ENCODE measurements at places on chromosomes 7 and 10.

GRCh38 chr10:70335246-70335613 lies 47.2 kb downstream of the LRRC20 start:
- DNase-seq, result no peak
- no peak overlapping the region for H3K27ac ChIP-seq
- H3K27me3 ChIP-seq, result no peaks in the 10 kb centered on the region
- H3K36me3 ChIP-seq, result peaks cover 34% of the 10 kb centered on the region

- peaks cover 10% of the 10 kb centered on the region for H3K4me1 ChIP-seq
- peaks cover 4% of the 10 kb centered on the region for H3K27me3 ChIP-seq
- no peak overlapping the region for H3K4me3 ChIP-seq
- H3K27ac ChIP-seq, result peak overlapping the region; percentile 1
Observed at GRCh38 chr10:43255634-43256431, 11.0 kb downstream of the RASGEF1A start.

DNA sequence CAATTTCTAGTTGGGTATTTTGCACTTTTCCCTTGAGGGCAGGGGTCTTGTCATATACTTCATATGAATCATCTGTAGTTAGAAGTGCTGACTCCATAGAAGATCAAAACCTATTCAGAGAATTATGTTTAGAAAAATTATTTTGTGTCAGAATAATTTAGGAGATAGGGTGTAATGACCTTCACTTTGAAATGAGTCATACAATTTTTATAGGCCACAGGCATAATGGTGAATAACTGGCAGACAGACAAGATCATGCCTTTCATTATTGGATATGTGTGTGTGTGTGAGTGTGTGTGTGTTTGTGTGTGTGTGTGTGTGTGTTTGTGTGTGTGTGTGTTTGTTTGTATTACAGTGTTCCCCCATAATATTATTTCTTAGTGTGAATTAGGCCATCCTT lies 523.0 kb downstream of the ANKRD7 start:
- H3K36me3 ChIP-seq, result no peaks in the 10 kb centered on the region
- H3K4me1 ChIP-seq, result no peaks in the 10 kb centered on the region
- no peak for DNase-seq
- no peak overlapping the region for H3K27ac ChIP-seq

DNA sequence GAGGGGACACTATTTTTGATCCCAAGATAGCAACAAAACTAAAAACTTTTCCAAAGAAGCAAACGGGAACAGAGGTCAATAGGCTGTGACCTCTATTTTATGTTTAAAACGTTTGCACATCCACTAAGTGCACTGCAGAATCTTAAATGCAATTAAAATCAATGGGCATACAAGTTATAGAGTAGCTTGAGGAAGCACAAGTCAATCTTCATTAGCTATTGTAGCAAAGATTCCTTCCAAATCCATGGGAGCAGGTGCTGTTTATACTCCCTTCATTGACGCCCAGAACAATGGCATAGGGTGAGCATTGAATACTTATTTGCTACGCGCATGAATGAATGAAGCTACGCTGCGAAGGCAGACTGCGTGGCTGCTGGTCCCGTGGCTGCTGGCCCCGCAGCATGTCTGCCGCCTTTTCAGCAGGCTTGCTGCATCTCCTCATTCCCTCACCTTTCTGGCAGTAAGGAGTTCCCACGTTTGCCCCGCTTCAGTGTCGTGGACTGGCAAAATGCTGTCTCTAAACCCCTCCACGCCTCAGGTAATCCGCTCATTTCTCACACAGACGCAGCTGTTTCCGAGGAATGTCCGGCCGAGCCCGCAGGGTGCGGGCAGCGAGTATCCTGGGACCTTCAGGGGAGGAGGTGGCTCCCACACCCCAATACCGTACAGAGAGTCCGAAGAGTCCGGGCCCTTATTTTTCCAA lies 754 bp upstream of the PHYHIPL start:
- no peaks in the 10 kb centered on the region for H3K36me3 ChIP-seq
- H3K4me1 ChIP-seq, result peaks cover 5% of the 10 kb centered on the region
- no peak overlapping the region for H3K27ac ChIP-seq
- DNase-seq, result peak; percentile 24
- H3K27me3 ChIP-seq, result peaks cover 23% of the 10 kb centered on the region
- H3K4me3 ChIP-seq, result no peak overlapping the region

DNA sequence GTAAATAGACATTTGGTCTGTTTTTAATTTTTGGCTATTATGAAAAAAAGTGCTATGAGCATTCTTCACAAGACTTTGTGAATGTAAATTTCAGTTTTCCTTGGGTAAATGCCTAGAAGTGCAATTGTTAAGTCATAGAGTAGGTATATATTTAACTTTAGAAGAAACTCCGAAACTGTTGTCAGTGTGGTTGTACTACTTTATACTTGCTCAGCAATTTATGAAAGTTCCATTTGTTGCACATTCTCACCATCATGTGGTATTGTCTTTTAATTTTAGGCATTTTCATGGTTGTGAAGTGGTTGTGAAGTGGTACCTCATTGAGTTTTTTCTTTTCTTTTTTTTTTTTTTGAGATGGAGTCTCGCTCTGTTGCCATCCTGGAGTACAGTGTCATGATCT lies 60.0 kb downstream of the TYW1 start:
- no peak overlapping the region for H3K4me3 ChIP-seq
- no peak overlapping the region for H3K27ac ChIP-seq
- no peaks in the 10 kb centered on the region for H3K27me3 ChIP-seq
- no peak for DNase-seq
- H3K4me1 ChIP-seq, result peaks cover 5% of the 10 kb centered on the region
- peaks cover 44% of the 10 kb centered on the region for H3K36me3 ChIP-seq

DNA sequence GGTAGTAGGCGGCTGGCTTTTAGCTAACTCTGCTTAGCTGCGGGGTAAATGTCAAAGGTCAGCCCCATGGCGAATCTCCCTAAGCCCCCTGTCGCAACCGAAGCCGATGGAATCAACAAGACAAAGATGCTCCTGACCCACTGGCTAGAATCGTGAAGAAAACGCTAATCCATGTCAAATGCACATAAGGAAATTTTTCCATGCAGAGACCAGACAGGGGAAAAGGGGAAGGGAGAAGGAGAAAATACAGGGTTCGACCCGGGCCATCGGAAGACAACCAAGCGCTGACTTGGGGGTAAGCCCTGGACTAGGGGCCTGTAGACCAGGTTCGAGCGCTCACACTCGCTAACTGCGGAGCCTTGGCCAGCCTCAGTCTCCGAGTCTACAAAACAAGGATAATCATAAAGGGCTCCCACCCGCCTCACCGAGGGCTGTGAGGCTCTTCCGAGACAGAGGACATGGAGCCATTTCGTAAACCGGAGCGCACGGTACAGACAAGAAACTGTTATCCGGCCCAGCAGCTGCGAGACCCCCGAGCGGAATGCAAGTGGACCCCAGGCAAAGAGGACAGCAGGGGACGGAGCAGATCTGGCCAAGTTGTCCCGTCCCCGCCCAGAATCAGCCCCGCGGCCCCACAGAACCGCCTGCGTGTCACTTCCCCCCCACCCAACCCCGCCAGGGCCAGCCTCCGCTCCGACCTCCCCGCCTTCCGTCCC lies 507 bp downstream of the SAR1A start:
- no peak for DNase-seq
- no peaks in the 10 kb centered on the region for H3K27me3 ChIP-seq
- H3K36me3 ChIP-seq, result peaks cover 14% of the 10 kb centered on the region

DNA sequence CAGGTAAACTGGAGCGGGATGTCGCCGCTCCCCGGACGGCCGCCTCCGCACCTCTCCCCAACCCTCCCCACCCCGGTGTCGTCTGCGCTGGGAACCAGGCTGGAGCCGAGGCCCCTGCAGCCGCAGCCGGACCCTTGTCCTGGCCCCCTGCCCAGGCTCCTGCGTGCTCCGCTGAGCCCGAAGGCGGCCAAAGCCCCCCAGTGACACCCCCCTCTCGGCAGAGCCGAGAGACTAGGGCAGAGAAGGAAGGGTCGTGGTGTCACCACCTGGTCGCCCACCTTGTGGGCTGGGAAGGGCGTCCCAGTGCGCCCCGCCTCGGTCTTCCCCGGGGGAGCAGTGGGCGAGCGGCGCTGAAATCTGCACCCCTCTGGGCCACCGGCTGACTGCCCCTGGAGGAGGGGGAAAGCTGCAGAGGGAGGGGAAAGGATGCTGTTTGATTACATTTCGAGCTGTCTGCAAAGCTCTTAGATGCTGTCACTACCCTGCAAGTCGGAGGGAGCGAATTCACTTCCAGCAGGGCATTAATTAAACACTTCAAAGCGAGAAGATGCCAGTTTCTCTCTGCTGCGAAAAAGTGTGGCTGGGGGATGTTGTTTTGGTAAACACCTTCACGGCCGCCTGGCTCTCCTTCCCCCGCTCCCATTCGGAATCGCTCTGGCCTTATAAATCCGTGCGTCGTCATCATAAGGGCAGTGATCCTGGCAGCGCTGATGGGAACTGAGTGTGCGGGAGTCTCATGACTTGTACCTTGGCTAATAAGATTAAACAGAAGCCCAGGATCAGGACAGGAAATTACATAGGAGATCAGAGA lies 622 bp downstream of the DYNC1I1 start:
- H3K4me3 ChIP-seq, result no peak overlapping the region
- H3K27ac ChIP-seq, result no peak overlapping the region

- peaks cover 20% of the 10 kb centered on the region for H3K4me1 ChIP-seq
- H3K36me3 ChIP-seq, result peaks cover 17% of the 10 kb centered on the region
- no peak for DNase-seq
- H3K27ac ChIP-seq, result no peak overlapping the region
- H3K27me3 ChIP-seq, result no peaks in the 10 kb centered on the region
- no peak overlapping the region for H3K4me3 ChIP-seq
Observed at GRCh38 chr7:66769833-66770512, 29.4 kb downstream of the RABGEF1 start.

GRCh38 chr10:11168423-11169090 lies 150.9 kb downstream of the CELF2 start:
- DNase-seq, result no peak
- H3K4me1 ChIP-seq, result peaks cover 28% of the 10 kb centered on the region
- H3K27me3 ChIP-seq, result no peaks in the 10 kb centered on the region
- H3K27ac ChIP-seq, result no peak overlapping the region
- H3K36me3 ChIP-seq, result peaks cover 23% of the 10 kb centered on the region

DNA sequence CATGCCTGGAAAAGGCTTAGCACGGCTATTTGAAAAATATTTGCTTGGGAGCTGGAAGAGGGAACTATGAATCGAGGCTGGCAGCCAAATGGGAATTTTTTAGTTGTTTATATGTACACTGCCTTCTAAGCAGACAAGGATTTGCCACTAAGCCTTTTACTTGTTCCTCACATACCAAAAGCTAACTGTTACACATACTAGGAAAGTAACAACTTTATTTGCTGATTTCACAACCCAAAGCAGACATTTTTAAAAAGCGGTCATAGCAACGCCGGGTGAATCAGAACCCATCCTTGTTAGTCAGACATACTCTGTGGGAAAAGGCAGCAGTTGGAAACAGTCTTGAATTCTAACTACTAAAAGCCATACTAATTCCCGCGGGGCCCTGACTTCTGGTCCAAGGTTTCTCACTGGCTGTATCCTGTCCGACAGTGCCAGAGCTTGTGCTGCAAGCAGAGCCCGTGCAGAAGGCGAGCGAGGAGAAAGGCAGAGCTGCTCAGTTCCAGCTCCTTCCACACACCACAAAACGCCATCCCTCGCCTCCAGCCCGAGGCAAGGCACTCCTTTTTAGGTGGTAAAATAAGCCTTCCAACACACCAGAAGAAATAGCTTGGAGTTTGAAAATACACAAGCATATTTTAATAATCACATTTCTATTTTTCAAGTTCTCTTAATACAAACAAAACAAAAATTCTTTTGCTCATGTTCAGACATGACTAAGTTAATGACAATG lies 89.2 kb downstream of the RNF216 start:
- H3K4me1 ChIP-seq, result peaks cover 78% of the 10 kb centered on the region
- no peak overlapping the region for H3K27ac ChIP-seq
- H3K4me3 ChIP-seq, result no peak overlapping the region
- no peaks in the 10 kb centered on the region for H3K27me3 ChIP-seq
- H3K36me3 ChIP-seq, result peaks cover 24% of the 10 kb centered on the region

DNA sequence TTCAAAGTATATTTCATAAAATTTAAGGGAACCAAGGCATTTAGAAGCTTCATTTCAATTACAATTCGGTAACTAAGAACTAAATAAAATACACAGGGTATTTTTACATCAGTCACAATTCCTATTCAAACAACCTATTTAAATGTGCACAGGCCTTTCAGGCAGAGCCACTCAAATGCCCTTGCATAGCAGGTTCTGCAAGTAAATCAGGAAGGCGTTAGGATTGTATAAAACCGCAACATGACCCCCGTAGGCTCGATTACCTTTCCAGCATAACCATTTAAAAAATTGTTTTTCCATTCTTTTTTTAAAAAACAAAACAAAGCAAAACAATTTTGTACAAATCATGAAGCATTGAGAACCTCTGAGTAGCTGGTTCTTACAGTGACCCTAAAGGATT lies 289.9 kb upstream of the SP8 start:
- H3K27ac ChIP-seq, result no peak overlapping the region

GRCh38 chr10:28082316-28082715 lies 83.4 kb upstream of the ODAD2 start:
- no peaks in the 10 kb centered on the region for H3K27me3 ChIP-seq
- no peak for DNase-seq

DNA sequence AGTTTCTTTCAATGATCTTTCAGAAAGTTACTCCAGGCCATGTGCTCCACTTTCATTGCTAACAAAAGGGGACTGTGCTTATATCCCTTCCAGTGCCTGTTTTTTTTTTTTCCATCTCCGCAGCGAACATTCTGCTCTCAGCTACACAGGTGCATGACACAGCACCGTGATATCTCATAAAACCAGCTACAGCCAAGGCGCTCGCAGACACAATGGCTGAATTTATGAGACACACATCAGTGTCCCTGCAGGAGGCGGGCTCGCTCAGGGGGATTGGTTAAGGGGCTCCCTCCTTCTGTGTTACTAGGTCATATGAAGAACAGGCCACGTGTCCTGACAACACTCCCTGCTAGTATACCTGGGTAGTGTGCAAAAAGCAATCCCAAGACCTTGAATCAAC lies 245.5 kb downstream of the SKAP2 start:
- no peak overlapping the region for H3K4me3 ChIP-seq
- no peaks in the 10 kb centered on the region for H3K27me3 ChIP-seq
- DNase-seq, result no peak
- no peaks in the 10 kb centered on the region for H3K36me3 ChIP-seq

GRCh38 chr10:124436191-124436638 lies 13.6 kb downstream of the NKX1-2 start:
- H3K36me3 ChIP-seq, result no peaks in the 10 kb centered on the region
- no peak for DNase-seq
- H3K4me1 ChIP-seq, result peaks cover 4% of the 10 kb centered on the region
- no peak overlapping the region for H3K27ac ChIP-seq

- H3K27me3 ChIP-seq, result no peaks in the 10 kb centered on the region
- H3K27ac ChIP-seq, result no peak overlapping the region
- peaks cover 1% of the 10 kb centered on the region for H3K4me1 ChIP-seq
- no peaks in the 10 kb centered on the region for H3K36me3 ChIP-seq
Observed at GRCh38 chr7:108204281-108204796, 74.2 kb upstream of the LAMB4 start.

DNA sequence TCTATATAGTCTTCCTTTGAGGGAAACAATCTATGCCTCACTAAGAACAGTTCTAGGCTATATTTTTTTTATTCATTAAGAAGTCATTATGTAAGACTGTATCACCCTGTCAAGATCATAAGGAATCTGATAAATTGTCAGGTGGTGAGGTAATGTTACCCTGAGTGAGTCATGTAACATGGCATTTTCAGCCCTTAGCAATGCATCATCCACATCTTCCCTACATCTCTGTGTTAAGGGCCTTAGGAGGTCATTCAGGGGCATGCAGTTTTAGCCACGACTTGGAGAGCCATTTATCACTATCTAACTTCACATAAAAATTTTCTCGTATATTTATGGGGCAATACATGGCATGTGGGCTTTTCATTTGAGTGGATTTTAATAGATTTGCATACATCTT lies 924.5 kb upstream of the MBL2 start:
- H3K27ac ChIP-seq, result no peak overlapping the region
- H3K4me3 ChIP-seq, result no peak overlapping the region
- DNase-seq, result no peak
- no peaks in the 10 kb centered on the region for H3K27me3 ChIP-seq
- H3K4me1 ChIP-seq, result no peaks in the 10 kb centered on the region
